ENCODE measurements at places on chromosomes 6 and 20.

GRCh38 chr6:73803562-73804241 lies 107.7 kb downstream of the CD109 start:
- peak; percentile 66 for DNase-seq

- DNase-seq, result no peak
Measured at GRCh38 chr20:59786801-59787537, 146.5 kb downstream of the SYCP2 start.

- no peak for DNase-seq
Measured at GRCh38 chr20:9927224-9927623, 88.3 kb upstream of the PAK5 start.

DNA sequence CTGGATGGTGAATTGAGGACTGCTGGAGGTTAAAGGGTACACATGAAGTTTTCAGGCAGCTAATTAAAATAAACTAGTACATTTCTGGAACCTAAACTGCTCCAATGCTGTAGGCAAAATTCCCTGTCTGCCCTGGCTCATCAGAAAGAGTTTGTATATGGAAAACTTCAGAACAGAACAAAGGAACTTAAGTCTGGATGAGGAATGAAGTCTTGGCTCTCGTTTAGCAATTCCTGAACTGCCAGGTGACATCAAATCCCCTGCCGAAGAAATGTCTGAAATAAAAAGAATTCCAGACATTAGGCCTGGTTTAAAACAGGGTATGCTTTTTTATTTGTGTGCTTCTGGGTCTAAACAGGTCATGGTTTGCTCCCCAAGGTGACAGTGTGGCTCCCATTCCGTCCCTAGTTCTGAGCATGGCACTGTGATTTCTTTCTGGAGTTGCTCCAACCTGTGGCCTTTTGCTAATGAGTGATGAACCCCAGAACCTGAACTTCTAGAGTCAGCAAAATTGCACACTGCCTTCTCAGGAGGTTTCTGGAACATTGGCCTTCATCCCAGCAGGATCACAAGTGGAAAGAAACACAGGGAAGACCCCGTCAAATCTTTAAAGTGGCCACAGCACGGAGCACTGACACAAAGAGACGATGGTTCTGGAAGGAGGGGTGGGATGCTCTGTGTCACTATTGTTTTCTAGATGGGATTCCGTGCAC lies 129.4 kb upstream of the NAA20 start:
- DNase-seq, result no peak

DNA sequence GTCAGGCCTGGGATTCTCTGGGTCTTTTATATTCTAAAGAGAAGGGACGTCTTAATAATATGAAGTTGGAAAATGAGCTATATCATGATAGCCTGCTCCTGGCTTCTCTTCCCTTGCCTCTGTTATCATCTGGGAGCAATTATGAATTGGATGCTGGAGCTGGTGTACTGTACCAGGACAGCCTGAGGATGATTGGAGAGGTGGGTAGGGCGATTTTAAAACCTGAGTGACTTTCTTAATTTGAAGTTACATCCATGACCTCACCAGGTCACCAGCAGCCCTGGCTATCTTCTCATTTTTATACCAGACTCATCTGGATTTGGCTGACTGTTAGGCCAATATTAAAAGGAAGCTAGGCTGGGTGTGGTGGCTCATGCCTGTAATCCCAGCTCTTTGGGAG lies 317.6 kb downstream of the CLIC5 start:
- DNase-seq, result peak; percentile 83

Measured in NCI-H226 (cell line).